ENCODE measurements at places on chromosomes 6 and 20.

GRCh38 chr6:31969712-31970603, 2.0 kb downstream of the DXO start:
- peak; percentile 37 for DNase-seq

DNA sequence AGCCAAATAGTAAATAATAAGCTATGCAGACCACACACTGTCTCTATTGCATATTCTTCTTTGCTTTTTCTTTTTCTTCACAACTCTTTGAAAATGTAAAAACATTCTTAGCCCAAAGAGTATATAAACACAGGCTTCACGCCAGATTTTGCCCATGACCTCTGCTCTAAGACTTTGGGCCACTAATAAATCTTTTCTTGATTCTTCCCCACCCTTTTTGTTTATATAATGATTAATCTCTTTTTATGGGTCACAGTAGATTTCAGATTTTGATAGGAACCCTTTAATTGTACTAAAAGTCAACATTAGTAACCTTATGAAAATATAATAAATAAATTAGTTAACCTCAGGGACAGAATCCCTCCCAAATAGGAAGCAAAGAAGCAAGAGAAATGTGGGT, 15.8 kb upstream of the ENPP5 start:
- DNase-seq = no peak

- peak; percentile 87 for DNase-seq
Observed at GRCh38 chr6:140174524-140174923, 800.1 kb upstream of the CITED2 start.

GRCh38 chr20:59749301-59749700, 145.0 kb downstream of the PHACTR3 start:
- DNase-seq = peak; percentile 85

DNA sequence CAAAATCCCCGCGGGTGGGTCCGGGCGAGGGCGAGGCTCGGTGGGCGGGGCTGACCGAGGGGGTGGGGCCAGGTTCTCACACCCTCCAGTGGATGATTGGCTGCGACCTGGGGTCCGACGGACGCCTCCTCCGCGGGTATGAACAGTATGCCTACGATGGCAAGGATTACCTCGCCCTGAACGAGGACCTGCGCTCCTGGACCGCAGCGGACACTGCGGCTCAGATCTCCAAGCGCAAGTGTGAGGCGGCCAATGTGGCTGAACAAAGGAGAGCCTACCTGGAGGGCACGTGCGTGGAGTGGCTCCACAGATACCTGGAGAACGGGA, 809 bp downstream of the HLA-G start:
- no peak for DNase-seq

GRCh38 chr6:12331951-12332749, 42.0 kb downstream of the EDN1 start:
- peak; percentile 65 for DNase-seq

DNA sequence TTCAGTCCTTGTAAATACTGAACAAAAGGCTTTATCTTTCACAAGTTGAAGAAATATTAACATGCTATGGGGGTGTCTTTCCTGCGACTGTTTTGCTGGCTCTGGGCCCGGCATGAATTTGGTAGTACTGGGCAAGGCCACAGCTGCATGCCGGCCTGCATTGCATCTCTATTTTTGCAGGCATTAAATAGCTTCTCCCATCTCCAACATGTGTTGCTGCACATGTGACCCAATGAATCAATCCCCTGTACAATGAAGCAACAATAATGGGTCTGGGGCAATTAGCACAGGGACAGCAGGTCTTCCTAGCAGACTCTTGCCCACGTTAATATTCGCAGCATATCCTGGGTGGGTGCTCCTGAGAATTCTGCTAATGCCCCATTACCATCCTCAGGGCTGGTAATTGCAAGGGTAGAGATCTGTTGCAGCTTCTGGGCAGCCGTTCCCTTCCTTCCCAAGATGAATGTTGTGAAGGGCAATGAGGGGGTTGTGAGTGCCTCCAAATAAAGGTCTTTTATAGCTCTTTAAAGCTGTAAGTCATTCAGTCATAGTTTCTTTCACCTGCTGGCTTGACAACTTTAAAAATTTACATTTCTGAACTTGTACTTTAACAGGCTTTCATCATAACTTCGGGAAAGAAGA, 24.3 kb upstream of the CDYL start:
- DNase-seq = no peak
